Activated CD4-positive, alpha-beta T cell treated with anti-CD3 and anti-CD28 coated beads for 4 hours (primary cell): ENCODE measurements at places on chromosomes 12 and 14.

DNA sequence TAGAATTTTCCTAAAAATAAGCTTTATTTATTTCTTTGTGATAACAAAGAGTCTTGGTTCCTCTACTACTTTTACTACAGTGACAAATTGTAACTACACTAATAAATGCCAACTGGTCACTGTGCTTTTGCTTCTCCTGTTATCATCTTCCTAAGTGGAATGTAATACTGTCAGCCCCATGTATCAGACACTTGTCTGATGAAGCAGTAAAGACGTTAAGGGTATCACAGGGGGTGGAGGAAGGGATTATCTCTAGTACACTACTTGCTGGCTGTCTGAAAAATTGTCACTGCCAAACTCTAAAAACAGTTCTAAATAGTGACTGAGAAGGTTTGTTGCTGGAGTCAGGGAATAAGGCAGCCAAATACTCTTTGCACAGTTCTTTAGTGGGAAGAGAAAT is 11.3 kb downstream of the ASB8 start:
- DNase-seq = no peak

- no peak for DNase-seq
These were observed 56.8 kb downstream of the PAPLN start for GRCh38 chr14:73293782-73294781.

- DNase-seq = no peak
These were observed 242.4 kb downstream of the SLC15A4 start for GRCh38 chr12:128581321-128581761.

GRCh38 chr12:107818984-107819383 is 44.5 kb downstream of the ASCL4 start:
- DNase-seq = no peak

GRCh38 chr12:54463034-54463433 is 10.4 kb downstream of the GTSF1 start:
- DNase-seq = no peak

GRCh38 chr14:80037349-80037748 is 174.0 kb downstream of the DIO2 start:
- no peak for DNase-seq
